ENCODE measurements at places on chromosomes 4 and X.

DNA sequence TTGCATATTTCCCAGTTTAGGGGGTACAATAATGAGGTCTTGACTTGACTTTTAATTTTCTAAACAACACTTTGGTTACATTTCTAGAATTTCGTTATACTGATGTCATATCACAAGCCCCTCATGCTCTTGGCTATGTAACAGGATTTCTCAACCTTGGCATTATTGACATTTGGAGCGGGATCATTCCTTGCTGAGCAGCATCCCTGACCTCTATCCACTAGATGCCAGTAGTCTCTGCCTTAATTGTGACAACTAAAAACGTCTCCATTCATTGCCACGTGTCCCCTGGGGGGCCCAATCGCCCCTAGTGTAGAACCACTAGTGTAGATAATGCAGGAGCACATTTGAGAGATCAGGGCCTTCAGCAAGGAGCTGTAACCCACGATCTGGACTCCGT, 234.2 kb upstream of the MID1 start:
- no peak for DNase-seq

DNA sequence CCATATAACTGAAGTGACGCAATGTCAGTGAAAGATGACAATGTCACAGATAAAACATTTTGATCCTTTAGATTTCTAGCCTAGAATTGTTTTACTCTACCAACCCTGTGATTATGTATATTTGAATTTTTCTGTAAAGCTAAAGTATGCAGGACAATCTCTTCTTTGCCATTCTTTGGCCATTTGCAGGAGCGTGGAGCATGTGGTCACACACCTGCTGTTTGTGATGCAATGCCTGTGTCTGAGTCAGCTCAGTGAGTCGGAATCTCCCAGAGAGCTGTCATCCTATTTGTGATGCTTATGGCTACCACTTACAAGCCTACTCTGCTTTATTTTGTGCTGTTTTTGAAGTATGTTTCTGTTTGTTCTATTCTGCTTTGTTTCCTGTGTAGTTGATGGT, 214.5 kb downstream of the NAF1 start:
- DNase-seq: no peak

GRCh38 chr4:110618581-110619462, 4.1 kb downstream of the PITX2 start:
- DNase-seq: no peak

GRCh38 chrX:105226499-105226898, 6.0 kb upstream of the TEX13A start:
- no peak for DNase-seq

DNA sequence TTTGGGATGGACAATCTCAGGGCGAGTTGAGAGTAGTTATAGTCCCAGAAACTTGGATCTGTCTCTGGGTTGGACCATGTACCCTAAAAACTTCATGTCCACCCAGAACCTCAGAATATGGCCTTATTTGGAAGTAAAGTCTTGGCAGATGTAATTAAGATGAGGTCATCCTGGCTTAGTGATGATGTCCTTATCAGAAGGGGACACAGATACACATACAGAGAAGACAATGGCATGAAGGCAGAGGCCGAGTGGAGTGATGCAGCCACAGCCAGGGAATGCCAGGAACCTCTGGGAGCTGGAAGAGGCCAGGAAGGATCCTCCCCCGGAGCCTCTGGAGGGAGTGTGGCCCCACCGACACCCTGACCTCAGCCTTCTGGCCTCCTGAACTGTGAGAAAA, 61.2 kb upstream of the STX18 start:
- DNase-seq: no peak

DNA sequence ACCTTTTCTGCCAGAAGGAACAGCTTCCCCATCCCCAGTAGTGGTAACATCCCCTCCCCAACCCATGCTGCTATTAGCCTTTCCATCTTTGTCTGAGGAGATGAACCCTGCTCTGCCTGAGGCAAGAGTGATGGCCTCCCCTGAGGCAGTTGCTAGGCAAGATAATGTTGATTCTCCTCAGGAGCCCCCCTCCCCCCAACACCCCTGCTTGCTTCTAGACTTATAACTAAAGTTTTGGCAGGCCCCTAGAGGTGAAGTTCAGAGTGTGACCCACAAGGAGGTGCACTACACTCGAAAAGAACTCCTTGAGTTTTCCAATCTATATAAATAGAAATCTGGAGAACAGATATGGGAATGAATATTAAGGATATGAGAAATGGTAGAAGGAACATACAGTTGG, 962.5 kb downstream of the ADGRL3 start:
- no peak for DNase-seq
